Ascending aorta (tissue), 2 donors: ENCODE measurements at places on chromosomes 3 and 15.

DNA sequence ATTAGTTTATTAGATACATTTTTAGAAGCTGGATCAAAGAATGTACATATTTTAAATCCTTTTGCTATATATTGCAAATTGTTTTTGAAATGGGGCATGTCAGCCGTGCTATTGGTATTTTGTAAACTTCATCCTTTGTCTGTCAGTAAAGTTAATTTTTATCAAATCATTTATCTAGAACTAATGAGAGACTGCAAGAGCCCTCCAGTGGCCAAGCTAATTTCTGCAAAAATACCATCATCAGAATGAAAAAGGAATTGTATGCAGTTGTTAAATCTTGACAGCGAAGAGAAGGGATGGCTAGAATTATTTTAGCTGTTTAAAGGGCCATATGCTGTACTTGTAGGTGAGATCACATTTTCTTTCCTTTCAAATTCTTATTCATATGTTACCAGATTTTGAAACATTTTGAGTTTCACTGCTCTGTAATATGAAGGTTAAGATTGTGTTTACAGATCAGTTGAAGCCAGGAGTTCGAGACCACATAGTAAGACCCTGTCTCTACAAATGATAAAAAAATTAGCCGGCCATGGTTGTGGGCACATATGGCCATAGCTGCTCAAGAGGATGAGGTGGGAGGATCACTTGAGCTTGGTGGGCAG, 8.1 kb upstream of the CLDN11 start:
- DNase-seq, result no peak

GRCh38 chr3:112803467-112803866, 43.2 kb downstream of the CD200R1L start:
- no peak for DNase-seq

GRCh38 chr3:64634417-64634816, 53.4 kb downstream of the ADAMTS9 start:
- no peak for DNase-seq

DNA sequence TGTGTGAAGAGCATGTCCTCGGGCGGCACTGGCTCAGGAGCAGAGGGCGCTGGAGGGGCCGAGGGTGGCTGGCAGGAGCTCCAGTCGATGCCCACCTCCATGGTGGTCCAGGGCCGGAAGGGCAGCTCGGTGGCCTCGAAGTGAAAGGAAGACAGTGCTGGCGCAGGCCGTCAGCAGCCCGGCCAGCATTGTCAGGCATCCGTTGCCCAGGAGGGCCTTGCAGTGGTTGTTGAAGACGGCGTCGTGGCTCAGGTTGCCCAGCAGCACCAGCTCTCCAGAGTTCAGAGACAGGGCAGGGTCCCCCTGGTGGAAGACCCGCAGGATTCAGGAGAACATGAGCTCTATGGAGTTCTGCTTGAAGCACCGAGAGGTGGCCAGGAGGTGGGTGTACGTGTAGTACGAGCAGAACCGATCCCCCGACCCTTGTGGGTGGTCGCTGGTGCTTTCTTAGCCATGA, 16.5 kb upstream of the SIAH2 start:
- DNase-seq, result no peak

DNA sequence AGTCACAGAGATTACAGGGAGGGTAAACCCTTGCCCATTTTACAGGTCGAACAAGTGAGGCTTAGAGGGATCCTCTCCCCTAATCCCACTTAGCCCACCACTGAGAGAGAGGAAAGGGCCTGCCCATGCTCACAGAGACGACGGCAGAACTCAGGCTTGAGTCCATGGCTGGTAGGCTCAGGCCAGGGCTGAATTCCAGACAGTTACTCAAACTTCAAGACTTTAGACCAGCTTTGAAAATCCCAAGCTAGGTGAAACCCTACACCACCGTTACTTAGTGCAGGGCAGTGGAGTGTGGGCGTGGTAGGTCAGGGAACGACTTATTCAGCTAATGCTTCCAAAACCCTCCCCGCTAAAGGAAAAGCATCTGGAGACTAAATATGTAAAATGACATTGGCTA, 16.4 kb downstream of the GRIP2 start:
- no peak for DNase-seq
